Effector memory CD4-positive, alpha-beta T cell (primary cell): ENCODE measurements at places on chromosomes 12 and 14.

- H3K4me3 ChIP-seq, result no peak overlapping the region
- no peaks in the 10 kb centered on the region for H3K27me3 ChIP-seq
- H3K36me3 ChIP-seq, result no peaks in the 10 kb centered on the region
- no peak for DNase-seq
These were observed 60.4 kb downstream of the B4GALNT3 start for GRCh38 chr12:520119-520518.

- H3K36me3 ChIP-seq, result no peaks in the 10 kb centered on the region
- no peak for DNase-seq
- H3K4me3 ChIP-seq, result no peak overlapping the region
- no peaks in the 10 kb centered on the region for H3K27me3 ChIP-seq
These were observed 174.3 kb upstream of the PWP1 start for GRCh38 chr12:107511292-107511691.

- no peak for DNase-seq
- no peak overlapping the region for H3K4me3 ChIP-seq
- H3K27me3 ChIP-seq, result peaks cover 20% of the 10 kb centered on the region
- peaks cover 13% of the 10 kb centered on the region for H3K4me1 ChIP-seq
- no peak overlapping the region for H3K27ac ChIP-seq
These were observed 42.2 kb upstream of the CAPRIN2 start for GRCh38 chr12:30796891-30797371.

- no peak for DNase-seq
- no peaks in the 10 kb centered on the region for H3K36me3 ChIP-seq
- H3K27me3 ChIP-seq, result no peaks in the 10 kb centered on the region
- H3K4me1 ChIP-seq, result no peaks in the 10 kb centered on the region
These were observed 53.1 kb downstream of the KCNA1 start for GRCh38 chr12:4962539-4963486.

DNA sequence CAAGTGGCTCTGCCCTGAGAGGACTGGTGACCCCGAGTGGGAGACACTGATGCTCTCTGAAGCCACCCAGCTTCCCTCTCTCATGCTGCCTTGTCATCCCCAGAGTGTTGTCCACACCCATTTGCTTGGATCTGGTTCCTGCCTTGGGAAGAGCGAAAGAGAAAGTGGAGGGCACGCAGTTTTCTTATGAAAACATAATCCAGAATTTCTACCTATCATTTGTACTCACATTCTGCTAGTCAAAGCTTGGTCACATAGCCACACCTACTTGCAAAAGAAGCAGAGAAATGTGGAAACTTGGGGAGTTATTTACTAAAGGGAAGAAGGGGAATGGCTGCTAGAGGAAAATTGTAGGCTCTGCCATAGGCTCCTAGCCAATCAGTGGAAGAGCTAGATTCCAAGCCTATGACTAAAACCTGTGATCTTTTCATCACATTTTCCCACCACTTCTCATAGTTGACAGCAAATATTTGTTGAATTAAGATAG is 326.3 kb downstream of the ZFP36L1 start:
- H3K27me3 ChIP-seq, result no peaks in the 10 kb centered on the region
- H3K4me1 ChIP-seq, result peaks cover 7% of the 10 kb centered on the region
- DNase-seq, result no peak
- no peak overlapping the region for H3K4me3 ChIP-seq
- no peak overlapping the region for H3K27ac ChIP-seq

- no peaks in the 10 kb centered on the region for H3K36me3 ChIP-seq
- no peaks in the 10 kb centered on the region for H3K27me3 ChIP-seq
- H3K4me1 ChIP-seq, result no peaks in the 10 kb centered on the region
- no peak for DNase-seq
These were observed 207.9 kb downstream of the NUAK1 start for GRCh38 chr12:105930557-105931503.

DNA sequence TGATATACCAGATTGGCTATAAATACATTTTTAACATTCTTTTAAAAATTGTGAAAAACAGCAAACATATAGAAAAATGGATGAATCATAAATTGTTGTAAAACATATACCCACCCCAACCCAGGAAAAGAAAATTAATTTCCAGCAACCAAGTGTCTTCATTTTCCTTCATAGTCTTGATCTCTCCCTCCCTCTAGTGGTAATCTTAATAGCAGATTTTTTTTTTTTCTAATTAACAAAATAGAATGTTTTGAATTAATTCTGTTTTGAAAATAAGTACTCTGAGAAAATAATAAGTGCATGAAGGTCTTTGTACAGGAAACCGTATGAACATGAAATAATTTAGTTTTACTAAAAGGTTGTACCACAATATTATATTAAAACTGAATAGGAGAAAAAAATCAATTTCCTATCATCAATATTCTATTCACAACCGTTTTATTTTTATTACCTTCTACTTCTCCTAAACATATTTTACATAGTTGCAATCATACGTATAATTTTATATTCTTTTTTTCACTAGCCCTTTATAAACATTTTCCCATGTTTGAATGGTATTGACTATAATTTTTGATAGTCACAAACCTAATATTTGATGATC is 7.0 kb downstream of the ETNK1 start:
- H3K36me3 ChIP-seq, result peaks cover 10% of the 10 kb centered on the region
- DNase-seq, result no peak
- H3K27me3 ChIP-seq, result no peaks in the 10 kb centered on the region
- peaks cover 9% of the 10 kb centered on the region for H3K4me1 ChIP-seq
- no peak overlapping the region for H3K4me3 ChIP-seq

DNA sequence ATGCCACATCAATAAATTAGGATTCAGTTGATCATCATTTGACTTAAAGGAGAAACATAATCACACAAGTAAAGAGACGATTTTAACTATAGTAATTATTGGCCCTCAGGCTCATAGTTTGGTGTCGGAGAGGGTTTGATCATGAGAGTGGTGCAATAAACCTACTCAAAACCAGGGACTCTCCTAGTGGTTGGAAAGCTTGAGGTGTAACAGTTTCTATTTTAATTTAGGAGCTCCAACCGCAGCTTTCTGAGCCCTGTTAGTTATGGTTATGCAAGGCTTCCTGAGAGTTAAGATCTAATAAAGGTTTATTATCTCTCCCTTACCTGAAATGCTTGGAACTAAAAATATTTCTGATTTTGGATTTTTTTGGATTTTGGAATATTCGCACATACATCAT is 36.4 kb downstream of the TMTC2 start:
- H3K4me3 ChIP-seq, result no peak overlapping the region
- no peak for DNase-seq
- no peaks in the 10 kb centered on the region for H3K4me1 ChIP-seq
- no peaks in the 10 kb centered on the region for H3K36me3 ChIP-seq

DNA sequence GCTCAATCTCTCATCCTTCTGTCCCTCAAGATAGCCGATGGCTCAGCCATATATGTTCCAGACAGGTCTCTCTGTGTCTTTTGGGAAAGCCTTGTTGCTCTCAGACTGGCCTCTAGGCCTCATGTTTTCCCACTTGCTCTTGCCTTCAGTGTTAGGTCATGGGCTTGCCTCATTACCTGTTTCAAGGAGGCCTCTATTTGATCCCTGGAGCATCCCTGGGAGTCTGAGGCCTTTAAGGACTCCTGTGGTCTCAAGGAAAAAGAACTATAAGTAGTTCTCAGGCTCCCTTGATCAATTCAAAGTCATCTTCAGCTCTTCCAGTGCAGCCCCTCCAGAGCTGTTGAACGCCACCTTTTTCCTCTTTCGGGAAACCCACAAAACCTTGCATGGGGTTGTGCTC is 47.9 kb downstream of the NTF3 start:
- no peak overlapping the region for H3K27ac ChIP-seq
- no peak for DNase-seq
- H3K4me3 ChIP-seq, result no peak overlapping the region
- peaks cover 4% of the 10 kb centered on the region for H3K27me3 ChIP-seq

DNA sequence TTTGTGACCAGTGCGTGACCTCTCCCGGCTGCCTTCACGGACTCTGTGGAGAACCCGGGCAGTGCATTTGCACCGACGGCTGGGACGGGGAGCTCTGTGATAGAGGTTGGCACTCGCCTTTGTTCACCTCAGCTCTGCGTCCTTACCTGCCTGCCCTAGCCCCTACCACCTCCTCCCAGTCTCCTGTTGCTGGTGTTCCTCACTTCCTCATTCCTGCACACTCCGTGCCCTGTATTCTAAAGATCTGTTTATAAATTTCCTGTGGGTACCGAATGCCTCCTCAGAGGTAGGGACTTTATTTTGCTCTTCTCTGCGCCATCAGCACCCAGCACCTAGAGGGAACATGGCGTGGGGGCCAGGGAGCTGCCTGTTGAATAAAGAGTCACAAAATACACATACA is 2.3 kb downstream of the DLK1 start:
- DNase-seq, result no peak
- H3K4me1 ChIP-seq, result no peaks in the 10 kb centered on the region
- H3K36me3 ChIP-seq, result no peaks in the 10 kb centered on the region
- H3K27ac ChIP-seq, result no peak overlapping the region
- no peaks in the 10 kb centered on the region for H3K27me3 ChIP-seq
- no peak overlapping the region for H3K4me3 ChIP-seq

DNA sequence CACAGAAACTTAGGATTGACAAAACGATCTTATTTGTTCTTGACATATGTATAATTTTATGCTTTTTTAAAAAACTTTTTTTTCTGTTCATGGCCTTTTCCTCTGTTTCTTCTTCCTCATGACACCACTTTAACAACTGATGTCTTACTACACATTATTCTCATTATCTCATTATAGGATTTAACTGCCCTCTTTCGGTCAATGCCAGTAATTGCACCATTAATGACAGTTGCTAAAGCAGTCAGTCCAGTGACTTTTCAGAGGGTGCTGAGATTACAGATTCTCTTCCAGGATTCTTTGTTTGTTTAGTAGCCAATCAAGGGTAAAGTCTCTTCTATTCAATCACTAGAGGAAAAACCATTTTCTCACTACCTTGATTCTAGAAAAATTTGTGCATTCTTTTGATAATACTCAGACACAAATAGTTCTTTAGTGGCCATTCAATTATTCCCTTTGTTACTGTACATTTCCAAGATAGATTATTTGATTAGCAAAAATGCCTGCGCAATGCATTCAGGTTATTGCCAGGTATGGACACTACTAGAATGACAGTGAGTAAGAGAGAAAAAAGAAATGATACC is 50.1 kb downstream of the KLRG1 start:
- H3K27ac ChIP-seq, result peak overlapping the region; percentile 44
- no peak for DNase-seq
- peaks cover 21% of the 10 kb centered on the region for H3K4me1 ChIP-seq

GRCh38 chr12:103642240-103642864 is 55.3 kb downstream of the STAB2 start:
- no peak overlapping the region for H3K27ac ChIP-seq
- H3K36me3 ChIP-seq, result no peaks in the 10 kb centered on the region
- H3K4me1 ChIP-seq, result no peaks in the 10 kb centered on the region

DNA sequence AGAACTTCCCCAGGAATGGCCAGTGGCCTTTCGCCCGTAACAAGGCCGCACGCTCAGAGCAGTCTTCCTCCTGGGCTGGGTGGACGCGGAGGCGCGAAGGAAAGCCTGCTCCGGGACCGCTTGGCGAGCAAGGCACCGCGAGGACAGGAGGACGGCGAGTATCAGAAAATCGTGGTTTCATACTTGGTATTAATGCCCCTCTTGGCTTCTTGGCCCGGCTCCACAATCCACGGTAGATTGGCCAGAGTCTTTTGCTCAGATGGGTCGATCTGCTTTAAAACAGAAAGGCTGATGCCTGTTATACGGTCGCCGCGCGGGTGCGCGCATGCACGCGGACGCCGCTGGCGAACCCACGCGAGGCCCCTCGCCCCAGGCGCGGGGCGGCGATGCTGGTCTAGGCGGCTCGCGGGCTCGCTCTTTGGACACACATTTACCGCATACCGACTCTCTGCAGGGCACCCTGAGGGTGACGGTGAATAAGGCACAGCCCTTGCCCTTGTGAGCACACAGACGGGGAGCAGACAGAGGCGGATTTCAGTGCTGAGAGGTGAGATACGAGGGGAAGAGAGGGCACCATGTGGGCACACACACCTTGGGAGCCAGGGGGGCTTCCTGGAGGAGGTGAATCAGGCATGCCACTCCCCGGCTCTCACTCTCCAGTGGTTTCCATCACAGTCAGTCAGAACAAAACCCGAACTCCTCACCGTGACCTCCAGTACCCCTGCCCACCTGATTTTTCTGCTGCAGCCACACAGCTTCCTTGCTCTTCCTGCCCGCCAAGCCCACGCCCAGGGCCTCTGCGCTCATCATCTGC is 100.7 kb downstream of the APAF1 start:
- H3K4me1 ChIP-seq, result peaks cover 5% of the 10 kb centered on the region
- no peaks in the 10 kb centered on the region for H3K36me3 ChIP-seq
- H3K27ac ChIP-seq, result no peak overlapping the region
- no peaks in the 10 kb centered on the region for H3K27me3 ChIP-seq
- DNase-seq, result no peak
- H3K4me3 ChIP-seq, result peak overlapping the region; percentile 71

DNA sequence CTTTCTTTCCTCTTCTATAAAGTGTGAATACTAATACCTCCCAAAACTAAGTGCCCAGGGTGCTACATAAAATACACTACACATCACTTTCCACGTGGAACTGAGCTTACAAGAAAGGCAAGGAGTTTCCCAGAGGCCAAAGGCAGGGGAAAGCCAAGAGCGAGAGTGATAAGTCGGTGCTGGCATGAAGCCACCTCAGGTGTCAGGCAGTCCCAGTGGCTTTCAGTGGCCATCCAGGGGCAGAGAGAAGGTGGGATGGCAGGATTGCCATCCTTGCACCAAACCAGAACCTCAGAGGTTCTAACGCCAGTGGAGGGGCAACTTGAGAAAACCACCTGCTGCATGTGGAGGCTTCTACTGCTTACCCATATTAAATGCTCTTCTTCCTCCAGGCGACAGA is 79.7 kb upstream of the DIO3 start:
- H3K27me3 ChIP-seq, result no peaks in the 10 kb centered on the region
- no peak overlapping the region for H3K4me3 ChIP-seq
- no peaks in the 10 kb centered on the region for H3K36me3 ChIP-seq
- H3K4me1 ChIP-seq, result no peaks in the 10 kb centered on the region
- DNase-seq, result no peak

- DNase-seq, result no peak
- H3K4me1 ChIP-seq, result peaks cover 6% of the 10 kb centered on the region
- no peak overlapping the region for H3K4me3 ChIP-seq
- H3K27ac ChIP-seq, result no peak overlapping the region
- H3K36me3 ChIP-seq, result no peaks in the 10 kb centered on the region
These were observed 3.3 kb upstream of the TTC9 start for GRCh38 chr14:70638416-70638815.

- H3K36me3 ChIP-seq, result no peaks in the 10 kb centered on the region
- no peaks in the 10 kb centered on the region for H3K4me1 ChIP-seq
- no peak overlapping the region for H3K4me3 ChIP-seq
- no peak overlapping the region for H3K27ac ChIP-seq
- DNase-seq, result no peak
These were observed 225.6 kb upstream of the ARID2 start for GRCh38 chr12:45503899-45504298.

DNA sequence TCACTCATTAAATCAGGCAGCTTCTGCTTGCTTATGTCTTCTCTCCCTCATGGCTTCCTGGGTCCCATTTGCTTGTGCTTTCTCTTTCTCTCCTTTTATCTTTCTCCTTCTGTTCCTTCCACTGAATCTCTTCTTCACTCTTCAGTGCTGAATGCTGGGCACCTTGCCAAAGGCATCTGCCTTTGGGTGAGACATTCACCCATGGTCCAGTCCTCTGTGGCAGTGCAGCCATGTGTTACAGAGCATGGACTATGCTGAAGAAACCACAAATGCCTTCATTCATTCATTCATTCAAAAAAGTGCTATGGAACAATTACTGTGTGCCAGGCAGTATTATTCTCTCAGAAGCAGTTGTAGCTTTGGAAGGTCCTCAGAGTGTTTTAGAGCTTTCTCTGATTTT is 344.4 kb upstream of the STXBP6 start:
- no peaks in the 10 kb centered on the region for H3K4me1 ChIP-seq
- no peak for DNase-seq
- H3K27me3 ChIP-seq, result no peaks in the 10 kb centered on the region
- no peak overlapping the region for H3K4me3 ChIP-seq
- no peaks in the 10 kb centered on the region for H3K36me3 ChIP-seq
- no peak overlapping the region for H3K27ac ChIP-seq
